Smooth muscle cell of the brain vasculature (primary cell): ENCODE measurements at places on chromosomes 3 and 15.

DNA sequence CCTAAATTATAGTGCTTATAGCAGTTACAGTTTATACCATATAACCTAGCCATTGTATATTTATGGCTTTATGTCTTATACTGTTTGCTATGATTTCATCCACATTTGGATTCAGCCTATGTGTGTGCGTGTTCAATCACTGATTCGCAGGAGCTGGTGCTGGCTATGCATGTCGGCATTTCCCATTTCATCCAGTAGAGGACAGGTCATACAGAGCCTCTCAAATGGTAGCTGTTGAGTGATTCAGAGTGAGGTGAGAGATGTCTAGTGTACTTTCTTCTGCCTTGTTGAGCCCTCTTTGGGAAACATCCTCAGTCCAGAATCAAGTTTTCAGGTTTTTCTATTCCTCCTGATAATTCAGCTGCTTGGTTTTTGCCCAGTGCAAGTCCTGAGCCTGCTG, 76.1 kb downstream of the FRMD4B start:
- DNase-seq: no peak

DNA sequence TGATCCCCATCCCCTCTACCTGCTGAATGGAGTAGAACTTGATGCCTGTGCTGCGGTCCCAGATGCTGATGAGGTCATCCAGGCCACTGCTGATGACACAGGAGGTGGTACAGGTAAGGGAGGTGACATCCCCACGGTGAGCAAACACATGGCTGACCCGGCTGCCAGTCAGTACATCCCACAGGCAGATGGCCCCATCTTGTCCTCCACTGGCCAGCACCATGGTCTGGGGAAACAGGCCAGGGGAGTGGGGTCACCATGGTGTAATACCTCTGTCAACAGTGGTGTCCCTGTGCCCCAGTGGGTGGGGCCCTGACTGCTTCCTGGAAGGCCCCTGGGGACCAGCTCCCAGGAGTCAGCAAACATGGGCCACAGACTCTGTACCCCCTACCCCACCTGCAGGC, 33.3 kb downstream of the PTPN23 start:
- no peak for DNase-seq

DNA sequence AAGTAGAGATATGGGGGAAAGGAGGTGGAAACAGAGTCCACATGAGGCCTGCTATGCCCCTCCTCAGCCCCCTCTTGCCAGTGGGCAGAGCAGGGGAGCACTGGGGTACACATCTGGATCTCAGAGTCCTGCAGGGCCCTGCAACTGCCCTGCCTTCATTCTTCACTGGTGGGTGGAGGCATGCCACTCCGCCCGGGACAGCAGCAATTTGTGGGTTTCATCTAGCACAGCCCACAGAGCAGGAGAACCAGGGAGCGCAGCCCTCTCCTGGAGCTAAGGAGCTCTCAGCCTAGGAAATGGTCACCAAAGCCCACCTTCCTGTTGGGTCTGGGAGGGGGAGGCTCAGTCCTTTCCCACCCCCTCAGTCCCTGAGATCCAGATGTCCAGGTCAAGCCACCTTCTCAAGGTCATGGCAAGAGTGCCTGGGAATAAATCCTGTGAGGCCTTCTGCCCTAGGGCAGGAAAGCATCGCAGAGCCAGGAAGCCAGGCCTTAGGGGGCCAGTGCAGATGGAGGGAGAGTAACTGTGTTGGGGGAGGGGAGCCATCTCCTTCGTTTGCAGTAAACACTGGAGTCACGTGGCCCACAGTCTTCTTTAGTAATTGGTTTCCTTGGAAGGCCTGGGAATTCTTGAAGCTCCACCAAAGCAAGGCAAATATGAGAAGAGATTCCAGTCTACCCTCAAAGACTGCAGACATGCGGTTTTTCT, 31.0 kb downstream of the ANP32A start:
- peak; percentile 64 for DNase-seq

DNA sequence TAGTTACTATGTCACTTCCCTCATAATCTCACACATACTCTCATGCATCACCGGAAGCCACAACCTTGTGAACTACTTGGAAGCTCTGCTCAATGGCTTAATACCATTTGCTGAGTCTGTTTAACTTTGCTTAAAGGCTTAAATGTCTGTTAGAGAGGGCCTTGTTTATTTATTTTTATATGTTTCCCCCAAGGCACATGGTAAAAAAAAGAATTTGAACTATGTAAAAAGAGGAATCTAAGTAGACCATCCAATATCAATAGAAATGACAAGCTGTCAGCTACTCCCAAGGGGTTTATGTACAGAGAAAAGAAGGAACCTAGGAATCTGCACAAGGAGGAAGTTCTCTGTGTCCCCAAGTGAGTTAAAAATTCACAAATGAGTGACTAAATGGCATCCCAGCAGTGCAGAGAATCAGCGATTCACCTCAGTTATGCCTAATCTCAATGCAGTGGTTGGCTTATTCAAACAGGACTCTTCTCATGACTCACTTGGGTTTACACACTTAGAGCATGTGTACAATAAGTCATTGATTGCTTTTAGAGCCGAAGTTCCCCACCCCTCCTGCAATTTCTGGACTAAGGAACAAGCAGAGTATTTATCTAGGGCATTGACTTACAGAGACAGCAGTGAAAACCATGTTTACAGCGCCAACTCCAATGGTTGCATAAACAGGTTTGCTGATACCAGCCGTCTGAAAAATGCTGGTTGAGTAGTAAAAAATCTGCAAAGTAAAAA, 24.4 kb downstream of the SLC2A2 start:
- no peak for DNase-seq

- DNase-seq: no peak
These were observed 410.4 kb downstream of the SHQ1 start for GRCh38 chr3:72437661-72438406.

DNA sequence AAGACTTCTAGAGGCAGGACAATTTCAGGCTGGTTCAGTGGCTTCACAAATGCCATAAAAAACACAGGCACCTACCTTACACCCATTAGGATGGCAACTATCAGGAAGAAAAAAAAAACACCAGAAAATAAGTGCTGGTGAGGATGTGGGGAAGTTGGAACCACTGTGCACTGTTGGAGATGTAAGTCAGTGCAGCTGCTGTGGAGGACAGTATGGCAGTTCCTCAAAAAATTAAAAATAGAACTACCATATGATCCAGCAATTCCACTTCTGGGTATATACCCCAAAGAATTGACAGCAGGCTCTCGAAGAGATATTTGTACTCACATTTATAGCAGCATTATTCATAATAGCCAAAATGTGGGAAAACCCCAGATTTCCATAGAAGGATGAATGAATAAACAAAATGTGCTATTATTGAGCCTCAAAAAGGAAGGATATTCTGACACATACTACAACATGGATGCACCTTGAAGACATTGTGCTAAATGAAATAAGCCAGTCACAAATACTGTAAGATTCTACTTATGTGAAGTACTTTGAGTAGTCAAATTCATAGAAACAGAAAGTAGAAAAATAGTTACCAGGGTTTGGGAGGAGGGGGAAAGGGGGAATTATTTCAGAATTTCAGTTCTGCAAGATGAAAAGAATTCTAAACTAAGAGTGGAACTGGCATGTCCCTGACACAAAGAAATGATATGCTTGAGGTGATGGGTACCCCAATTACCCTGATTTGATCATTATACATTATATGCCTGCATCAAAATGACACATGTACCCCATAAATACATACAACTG, 40.9 kb downstream of the NR1D2 start:
- no peak for DNase-seq

- DNase-seq: no peak
These were observed 1034.4 kb downstream of the TUSC7 start for GRCh38 chr3:117743993-117744392.

DNA sequence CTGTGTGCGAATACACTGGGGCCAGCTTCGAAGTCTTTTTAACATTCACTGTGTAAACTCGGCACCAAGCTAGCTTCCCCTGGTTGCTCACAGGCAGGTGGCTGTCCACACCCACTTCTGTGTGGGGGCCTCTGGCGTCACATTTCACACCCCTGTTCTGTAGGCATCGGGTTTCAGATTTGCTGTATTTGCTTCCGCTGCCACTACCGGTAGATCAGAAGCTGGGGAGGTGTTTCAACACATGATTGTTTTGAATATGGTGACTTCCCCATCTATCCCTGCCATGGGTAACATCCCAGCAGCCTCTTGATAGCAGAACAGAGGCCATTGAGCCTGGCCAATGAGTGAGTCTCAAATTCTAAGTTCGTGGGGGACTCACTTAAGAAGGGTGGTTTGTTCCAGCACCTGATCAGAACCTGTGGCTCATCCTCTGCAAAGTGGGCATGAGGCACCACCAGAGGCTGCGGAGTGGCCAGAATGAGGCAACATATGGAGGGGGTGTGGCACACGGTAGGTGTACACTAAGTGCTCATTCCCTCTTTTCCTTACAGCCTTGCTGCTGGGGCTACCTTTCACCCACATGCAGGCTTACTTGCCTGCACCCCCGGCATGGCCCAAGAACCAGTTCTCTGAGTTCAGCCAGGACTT, 61.5 kb downstream of the IQSEC1 start:
- no peak for DNase-seq

DNA sequence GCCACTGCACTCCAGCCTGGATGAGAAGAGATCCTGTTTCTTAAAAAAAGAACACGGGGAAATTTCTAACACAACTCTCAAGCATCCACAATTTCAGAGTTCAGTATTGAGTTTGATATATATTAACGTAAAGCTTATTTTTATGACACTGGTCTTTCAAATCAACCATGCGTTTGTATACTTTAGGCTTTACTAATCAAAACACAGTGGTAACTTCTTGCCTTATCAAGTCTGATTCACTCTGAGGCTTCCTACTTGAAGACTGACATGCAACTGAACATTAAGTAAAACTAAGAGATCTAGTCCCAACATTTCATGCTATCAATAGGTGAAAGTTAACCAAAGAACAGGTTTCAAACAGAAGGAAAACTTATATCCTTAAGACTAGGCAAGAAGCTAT, 46.7 kb downstream of the PRTG start:
- DNase-seq: no peak

- DNase-seq: no peak
These were observed 42.3 kb downstream of the RAB27A start for GRCh38 chr15:55247311-55247710.

DNA sequence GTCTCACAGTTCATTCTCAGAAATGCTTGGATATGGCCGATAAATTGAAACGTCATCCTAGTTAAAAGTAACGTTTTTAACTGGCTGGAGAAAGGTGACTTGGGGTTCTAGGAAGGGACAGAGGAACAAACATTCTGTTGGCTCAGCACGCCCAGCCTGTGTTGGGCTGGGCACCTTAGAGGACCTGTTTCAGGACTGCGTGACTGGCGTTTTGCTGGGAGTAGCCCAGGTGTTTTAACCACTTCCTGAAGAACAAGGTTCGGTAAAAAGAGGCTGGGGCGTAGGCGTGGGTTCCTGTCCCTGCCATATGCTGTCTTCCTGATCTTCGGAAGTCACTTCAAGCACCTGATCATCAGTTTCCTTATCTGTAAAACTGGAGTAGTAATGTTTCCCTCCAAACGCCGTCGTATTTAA, 1.1 kb upstream of the TLNRD1 start:
- no peak for DNase-seq

DNA sequence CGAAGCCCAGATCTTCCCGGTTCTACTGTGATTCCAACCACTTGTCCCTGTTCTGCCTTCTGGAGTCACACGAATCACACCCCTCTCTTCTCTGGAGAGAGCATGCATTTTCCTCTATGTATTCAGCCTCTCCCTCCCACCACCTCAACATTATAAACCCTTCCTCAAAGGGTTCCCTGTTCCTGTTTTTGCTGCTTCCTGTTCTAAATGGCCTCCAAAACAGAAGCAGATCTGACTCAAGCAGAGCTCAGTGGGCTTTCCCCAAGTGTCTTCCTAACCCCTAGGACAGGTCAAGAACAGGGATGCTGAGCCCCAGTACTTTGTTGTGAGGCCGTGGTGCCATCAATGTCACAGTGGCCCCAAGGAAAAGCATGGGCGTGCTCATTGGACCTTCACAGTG, 75.7 kb upstream of the ARNT2 start:
- DNase-seq: no peak
